ENCODE measurements at places on chromosomes 3 and 15.

GRCh38 chr3:193872265-193872753 lies 263.6 kb upstream of the HES1 start:
- DNase-seq: peak; percentile 44

DNA sequence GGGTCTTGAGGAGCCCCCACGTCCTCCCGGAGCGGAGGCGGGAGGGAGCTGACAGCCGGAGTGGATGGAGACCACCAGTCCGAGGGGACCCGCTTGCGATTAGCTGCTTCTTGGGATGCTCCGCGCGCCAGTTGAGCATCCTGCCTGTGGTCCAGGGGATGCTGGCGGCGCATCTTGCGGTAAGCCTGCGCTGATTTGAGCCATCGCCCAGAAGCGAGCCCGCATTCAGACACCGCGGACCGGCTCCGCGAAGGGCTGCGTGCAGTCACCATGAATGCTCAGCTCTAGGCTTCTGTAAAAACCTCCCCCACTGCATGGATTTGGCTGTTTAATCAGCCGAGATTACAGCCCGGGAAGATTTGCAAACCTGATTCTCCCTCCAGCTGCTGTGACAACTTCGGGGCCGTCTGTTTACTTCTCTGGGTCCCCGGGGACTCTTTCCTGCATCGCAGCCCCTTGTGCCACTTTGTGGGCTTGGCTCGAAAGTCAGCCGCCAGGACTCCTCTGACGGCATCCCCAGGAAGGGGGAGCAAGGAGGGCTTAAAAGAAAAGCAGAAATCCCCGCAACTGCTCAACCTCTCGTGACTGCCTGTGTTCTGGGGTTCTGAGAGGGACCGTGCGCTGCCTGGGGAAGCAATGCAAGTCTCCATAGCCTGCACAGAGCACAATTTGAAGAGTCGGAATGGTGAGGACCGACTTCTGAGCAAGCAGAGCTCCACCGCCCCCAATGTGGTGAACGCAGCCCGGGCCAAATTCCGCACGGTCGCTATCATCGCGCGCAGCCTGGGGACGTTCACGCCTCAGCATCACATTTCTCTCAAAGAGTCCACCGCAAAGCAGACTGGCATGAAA lies 171.1 kb downstream of the KCNAB1 start:
- DNase-seq: peak; percentile 31

DNA sequence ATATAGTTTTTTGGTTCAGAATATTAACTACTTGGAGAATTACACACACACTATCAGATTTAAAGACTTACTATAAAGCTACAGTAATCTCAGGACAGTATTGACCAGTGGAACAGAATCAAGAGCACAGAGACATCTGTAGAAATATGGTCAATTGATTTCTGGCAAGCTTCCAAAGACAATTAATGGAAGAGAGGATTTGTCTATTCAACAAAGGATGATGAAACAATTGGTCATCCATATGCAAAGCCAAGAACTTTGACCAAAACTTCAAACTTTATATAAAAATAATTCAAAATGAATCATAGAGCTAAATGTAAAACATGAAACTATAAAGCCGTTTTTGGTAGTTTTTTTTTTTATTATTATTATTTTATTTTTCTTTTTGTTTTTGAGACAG lies 29.8 kb upstream of the MB21D2 start:
- no peak for DNase-seq

- DNase-seq: no peak
Observed at GRCh38 chr3:170642882-170643601, 57.2 kb upstream of the SLC7A14 start.

- DNase-seq: no peak
Observed at GRCh38 chr3:128532012-128532983, 39.3 kb upstream of the GATA2 start.

- DNase-seq: peak; percentile 13
Observed at GRCh38 chr3:152943645-152944044, 108.7 kb downstream of the P2RY1 start.

DNA sequence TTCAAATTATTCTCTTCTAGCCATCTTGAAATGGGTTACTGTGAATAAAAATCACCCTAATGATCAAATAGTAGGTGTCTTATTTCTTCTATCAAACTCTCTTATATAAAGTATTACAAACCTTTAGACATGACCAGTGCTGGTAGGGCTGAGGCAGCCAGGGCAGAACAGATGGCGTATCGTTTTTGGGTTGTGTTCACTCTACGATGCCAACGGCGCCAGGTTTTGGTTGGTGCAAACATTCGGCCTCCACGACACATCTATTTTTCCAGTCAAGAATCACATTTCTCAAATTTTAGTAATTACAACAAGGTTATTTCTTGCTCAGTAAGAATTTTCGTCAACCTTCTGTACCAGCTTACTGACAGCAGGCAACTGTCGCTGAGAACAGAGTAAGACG lies 2.2 kb downstream of the RPL4 start:
- no peak for DNase-seq

DNA sequence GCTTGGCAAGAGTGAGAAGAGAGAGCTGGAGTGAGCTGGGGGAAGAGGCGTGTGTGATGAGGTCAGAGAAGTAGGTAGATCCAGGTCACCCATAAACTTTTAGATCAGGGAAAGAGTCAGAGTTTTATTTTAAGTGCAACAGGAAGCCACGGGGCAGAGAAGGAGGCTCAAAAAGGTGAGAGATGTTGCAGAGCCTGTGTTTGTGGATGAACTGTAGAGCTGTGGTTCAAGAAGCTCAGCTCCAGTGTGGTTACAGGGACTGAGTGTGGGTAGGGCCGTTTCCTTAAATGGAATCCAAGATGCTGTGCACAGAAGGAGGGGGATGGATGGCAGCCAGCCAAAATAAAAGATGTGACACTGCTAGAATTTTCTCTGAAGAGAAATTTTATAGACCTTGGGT lies 337.2 kb downstream of the SATB1 start:
- no peak for DNase-seq

DNA sequence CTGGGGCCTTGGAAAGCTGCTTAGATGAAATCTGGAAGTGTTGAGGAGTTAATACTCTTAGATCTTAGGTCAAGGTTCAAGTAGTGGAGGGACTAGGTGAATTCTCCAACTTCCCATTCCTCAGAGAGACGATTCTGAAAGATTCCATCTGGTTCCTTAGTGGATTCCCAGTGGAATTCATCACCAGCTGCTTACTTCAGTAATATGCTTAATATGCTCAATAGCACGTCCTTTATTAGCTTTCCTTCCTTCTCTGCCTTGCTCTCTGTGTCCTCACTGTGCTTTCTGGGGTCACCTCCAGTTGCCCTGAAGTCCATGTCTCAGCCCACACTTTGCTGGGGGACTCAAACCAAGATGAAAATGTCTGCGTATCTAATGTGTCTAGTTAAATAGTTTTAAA lies 31.0 kb downstream of the CEP63 start:
- peak; percentile 18 for DNase-seq

GRCh38 chr3:11375333-11376088 lies 103.3 kb downstream of the ATG7 start:
- DNase-seq: no peak

DNA sequence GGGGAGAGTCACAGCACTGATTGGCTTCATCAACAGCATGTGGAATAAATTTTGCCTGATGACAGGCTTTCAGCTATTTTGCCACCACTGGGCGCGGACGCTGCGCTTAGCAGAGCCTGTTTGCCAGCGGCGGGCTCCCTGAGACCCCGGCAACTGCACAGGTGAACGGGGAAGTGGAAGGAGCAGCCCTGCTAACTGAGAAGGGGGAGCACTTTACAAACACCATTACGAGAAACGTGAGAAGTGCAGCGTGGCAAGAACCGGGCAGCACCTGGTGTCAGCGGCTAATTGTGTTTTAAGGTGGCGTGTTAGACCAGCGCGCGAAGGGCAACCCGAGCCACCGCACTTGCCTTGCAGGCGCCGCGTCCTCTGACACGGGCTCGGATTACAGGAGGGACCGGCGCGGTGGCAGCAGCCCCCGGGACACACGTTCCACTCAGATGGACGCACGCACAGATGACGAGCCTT lies 307.8 kb upstream of the ARRDC4 start:
- no peak for DNase-seq

DNA sequence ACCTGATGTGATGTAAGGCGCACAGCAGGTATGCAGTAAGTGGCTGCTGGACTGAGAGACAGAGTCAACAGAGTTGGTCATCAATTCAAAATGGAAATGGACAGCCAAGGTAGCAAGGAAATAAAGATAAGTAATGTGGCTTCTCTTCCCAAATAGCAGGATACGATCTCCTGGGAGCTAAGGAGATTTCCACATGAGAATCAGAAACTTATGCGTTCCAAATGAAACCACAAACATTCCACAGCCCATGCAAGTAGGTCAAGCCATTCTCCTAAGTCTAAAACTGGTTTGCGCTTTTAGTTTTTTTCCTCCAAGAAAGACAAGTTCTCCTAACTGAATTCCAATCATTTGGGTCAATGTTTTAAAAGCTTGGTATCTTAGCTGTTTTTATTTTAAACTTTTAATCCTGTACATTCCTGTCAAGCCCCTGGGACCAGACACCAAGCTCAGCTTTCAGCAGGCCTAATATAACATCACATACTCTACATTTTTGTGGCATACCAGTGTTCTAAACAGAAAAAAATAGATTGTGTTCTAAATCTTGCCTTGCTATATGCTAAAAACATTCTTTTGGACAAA lies 73.7 kb upstream of the TSPAN3 start:
- DNase-seq: peak; percentile 74

GRCh38 chr15:60372227-60372626 lies 25.6 kb downstream of the ANXA2 start:
- no peak for DNase-seq

DNA sequence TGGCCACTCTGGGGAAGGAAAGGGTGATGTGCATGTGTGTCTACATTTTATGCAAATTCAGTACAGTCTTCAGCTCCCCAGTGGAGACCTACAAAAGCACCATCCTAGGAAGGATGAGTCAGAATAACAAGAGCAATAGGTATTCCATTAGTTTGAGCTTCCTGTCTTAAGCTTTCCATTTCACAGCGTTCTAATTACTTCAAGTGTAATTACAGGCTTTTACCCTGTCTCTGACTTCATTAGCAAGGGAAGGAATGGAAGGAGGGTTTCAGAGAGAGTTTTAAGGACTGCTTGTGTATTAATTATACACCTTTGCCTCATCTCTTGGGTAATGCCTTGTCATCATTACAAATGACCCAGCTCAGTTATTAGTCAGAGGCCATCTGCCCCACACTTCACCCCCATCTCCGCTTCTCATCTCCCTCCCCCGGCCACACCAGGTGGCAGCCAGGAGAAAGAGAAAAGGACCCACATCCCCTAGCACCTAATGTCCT lies 202.8 kb upstream of the MRPL3 start:
- DNase-seq: no peak
